Mucosa of descending colon (tissue), 3 donors: ENCODE measurements at places on chromosomes 16 and 17.

DNA sequence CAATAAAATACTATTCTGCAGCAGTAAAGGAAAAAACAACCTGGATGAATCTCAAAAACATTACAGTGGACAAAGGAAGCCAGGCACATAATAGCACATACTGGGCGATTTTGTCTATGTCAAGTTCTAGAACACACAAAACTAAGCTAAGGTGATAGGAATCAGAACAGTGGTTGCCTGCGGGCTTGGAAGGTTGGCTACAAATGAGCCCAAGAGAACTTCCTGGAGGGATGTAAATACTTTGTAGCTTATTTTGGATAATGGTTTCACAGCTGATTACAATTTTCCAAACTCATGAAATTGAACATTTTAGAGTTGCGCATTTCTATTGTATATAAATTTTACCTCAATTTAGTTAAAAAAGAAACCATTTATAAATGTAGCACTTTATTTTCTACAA, 67.6 kb upstream of the CES5A start:
- no peak for DNase-seq

GRCh38 chr17:80313160-80313829, 52.6 kb downstream of the RNF213 start:
- no peak for DNase-seq

- DNase-seq, result no peak
These were observed 388.5 kb upstream of the TNRC6C start for GRCh38 chr17:77569846-77570564.

- DNase-seq, result peak; percentile 28
These were observed 17.9 kb downstream of the FAM83G start for GRCh38 chr17:18986541-18987229.

DNA sequence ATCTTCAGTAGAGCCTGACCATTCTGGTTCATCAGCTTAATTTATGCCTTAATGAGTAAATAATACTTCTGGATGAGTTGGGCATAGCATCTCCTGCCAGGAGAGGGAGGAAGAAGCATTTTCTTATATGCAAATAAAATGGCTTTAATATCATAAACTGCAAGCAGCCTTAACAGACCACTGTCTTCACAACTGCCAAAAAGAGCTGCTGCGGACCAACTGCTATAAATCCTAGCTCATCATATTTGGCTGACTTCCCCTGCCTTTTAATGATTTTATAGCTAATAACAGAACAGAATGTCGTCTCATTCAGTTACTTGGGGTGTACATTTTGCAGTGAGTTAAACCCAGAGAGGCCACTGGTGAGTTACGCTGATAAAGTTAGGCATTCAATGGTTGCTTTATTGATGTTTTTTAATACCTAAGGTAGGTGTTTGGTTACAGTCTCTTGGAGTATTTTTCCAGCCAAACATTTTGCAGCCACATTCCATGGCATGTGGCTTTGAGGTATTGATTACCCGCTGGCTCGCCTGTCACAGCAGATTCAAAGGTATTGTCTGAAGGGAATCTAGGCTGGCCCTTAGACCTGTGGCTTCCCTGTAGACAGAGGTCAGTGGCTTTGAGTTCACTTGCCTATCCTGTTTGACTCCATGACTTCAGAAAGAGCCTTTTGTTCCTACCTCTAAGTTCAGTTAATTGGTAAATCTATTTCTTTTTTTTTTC, 16.4 kb downstream of the FAM20A start:
- DNase-seq, result no peak

GRCh38 chr17:68318103-68318991, 27.1 kb downstream of the ARSG start:
- DNase-seq, result no peak

- no peak for DNase-seq
These were observed 14.9 kb downstream of the SOX9 start for GRCh38 chr17:72135546-72136325.
